ENCODE measurements at places on chromosomes 12 and 14.

DNA sequence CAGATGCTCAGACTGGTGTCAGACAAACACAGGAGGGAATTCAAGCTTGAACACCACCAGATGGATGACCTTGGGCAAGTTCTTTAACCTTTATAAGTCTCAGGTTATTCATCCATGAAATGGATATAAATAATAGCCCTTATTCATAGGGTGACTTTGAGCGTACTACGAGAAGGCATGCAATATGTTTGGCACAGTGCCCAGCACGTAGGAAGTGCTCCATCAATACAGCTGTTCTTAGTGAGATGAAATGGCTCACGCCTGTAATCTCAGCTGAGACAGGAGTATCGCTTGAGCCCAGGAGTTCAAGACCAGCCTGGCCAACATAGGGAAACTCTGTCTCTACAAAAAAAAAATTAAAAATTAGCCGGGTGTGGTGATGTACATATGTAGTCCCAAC is 84.8 kb upstream of the FICD start:
- no peak for DNase-seq
- H3K36me3 ChIP-seq: no peaks in the 10 kb centered on the region
- H3K27me3 ChIP-seq: no peaks in the 10 kb centered on the region
- no peaks in the 10 kb centered on the region for H3K4me1 ChIP-seq
- no peak overlapping the region for H3K4me3 ChIP-seq

- no peaks in the 10 kb centered on the region for H3K4me1 ChIP-seq
- no peak for DNase-seq
- H3K4me3 ChIP-seq: no peak overlapping the region
- no peak overlapping the region for H3K27ac ChIP-seq
- no peaks in the 10 kb centered on the region for H3K36me3 ChIP-seq
- no peaks in the 10 kb centered on the region for H3K27me3 ChIP-seq
These were observed 7.6 kb downstream of the GCH1 start for GRCh38 chr14:54894995-54895394.

- no peak for DNase-seq
- no peaks in the 10 kb centered on the region for H3K27me3 ChIP-seq
- no peak overlapping the region for H3K27ac ChIP-seq
- no peaks in the 10 kb centered on the region for H3K36me3 ChIP-seq
- H3K4me3 ChIP-seq: no peak overlapping the region
These were observed 36.4 kb upstream of the BCL2L14 start for GRCh38 chr12:12034344-12034743.

- H3K36me3 ChIP-seq: no peaks in the 10 kb centered on the region
- H3K27ac ChIP-seq: no peak overlapping the region
- H3K4me1 ChIP-seq: no peaks in the 10 kb centered on the region
- no peak for DNase-seq
These were observed 788.6 kb upstream of the NOVA1 start for GRCh38 chr14:27386391-27386790.

GRCh38 chr14:74610866-74611649 is 979 bp downstream of the LTBP2 start:
- peaks cover 22% of the 10 kb centered on the region for H3K27me3 ChIP-seq
- no peak overlapping the region for H3K4me3 ChIP-seq
- no peak for DNase-seq
- no peaks in the 10 kb centered on the region for H3K36me3 ChIP-seq
- no peaks in the 10 kb centered on the region for H3K4me1 ChIP-seq

- no peaks in the 10 kb centered on the region for H3K36me3 ChIP-seq
- no peak overlapping the region for H3K4me3 ChIP-seq
- H3K27ac ChIP-seq: no peak overlapping the region
- no peaks in the 10 kb centered on the region for H3K27me3 ChIP-seq
- no peak for DNase-seq
- no peaks in the 10 kb centered on the region for H3K4me1 ChIP-seq
These were observed 169.7 kb upstream of the NUDT4 start for GRCh38 chr12:93208011-93208410.

DNA sequence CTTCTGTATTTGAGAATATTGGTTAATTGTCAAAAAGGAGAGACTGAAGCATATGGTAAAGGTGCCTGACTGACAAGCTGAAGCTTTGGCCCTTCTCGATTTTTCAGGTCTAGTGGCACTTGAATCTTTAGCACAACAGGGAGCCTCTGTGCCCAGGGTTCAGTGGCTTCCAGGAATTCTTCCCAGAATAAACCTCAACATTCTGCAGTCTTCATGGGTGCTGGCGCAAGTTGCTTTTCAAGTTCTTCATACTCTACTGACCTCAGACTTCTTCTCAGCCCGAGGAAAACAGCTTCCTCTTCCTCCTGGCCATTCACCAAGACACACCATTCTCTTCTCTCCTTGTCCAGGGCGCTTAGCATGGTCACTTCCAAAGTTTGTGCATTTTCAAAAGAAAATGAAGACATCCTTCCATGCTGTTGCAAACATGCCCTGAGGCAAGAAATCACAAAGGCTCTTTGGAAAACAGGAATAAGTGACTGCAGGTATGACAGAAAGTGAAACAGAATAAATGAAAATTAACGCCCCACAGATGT is 89.9 kb downstream of the MGST1 start:
- H3K4me1 ChIP-seq: no peaks in the 10 kb centered on the region
- no peaks in the 10 kb centered on the region for H3K36me3 ChIP-seq
- no peaks in the 10 kb centered on the region for H3K27me3 ChIP-seq
- DNase-seq: no peak
- H3K27ac ChIP-seq: no peak overlapping the region

DNA sequence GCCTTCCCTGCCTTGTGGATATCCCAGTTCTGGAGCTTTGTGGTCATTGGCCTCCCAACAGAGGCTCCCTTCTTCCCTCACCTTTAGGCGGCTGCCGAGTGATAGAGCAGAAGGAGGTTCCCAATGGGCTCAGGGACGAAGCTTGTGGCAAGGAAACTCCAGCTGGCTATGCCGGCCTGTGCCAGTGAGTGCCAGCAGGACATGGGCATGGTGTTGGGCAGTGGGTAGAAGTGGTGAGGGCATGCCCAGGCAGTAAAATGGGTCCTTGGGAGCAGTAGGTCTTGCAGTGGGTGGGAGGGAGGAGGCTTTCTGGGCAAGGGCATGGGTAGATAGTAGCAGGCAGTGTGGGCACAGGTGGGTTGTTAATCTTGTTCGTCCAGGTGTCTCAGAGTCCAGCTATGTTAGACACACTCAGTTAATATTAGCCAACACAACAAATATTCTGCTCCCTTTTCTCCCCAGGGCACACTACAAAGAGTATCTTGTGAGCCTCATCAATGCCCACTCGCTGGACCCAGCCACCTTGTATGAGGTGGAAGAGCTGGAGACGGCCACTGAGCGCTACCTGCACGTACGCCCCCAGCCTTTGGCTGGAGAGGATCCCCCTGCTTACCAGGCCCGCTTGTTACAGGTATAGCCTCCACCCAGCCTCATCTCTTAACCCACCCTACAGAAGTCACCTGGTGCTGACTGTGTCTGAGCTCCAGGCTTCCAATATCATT is 1.1 kb upstream of the IRF9 start:
- peak overlapping the region; percentile 75 for H3K27ac ChIP-seq
- H3K36me3 ChIP-seq: no peaks in the 10 kb centered on the region
- H3K27me3 ChIP-seq: no peaks in the 10 kb centered on the region
- H3K4me1 ChIP-seq: peaks cover 16% of the 10 kb centered on the region
- no peak overlapping the region for H3K4me3 ChIP-seq

GRCh38 chr12:57765003-57765697 is 1.7 kb downstream of the CYP27B1 start:
- H3K27ac ChIP-seq: no peak overlapping the region
- peak overlapping the region; percentile 45 for H3K4me3 ChIP-seq
- H3K36me3 ChIP-seq: no peaks in the 10 kb centered on the region
- peak; percentile 50 for DNase-seq
- H3K27me3 ChIP-seq: peaks cover 53% of the 10 kb centered on the region

- no peak overlapping the region for H3K4me3 ChIP-seq
- H3K27ac ChIP-seq: no peak overlapping the region
- H3K4me1 ChIP-seq: peaks cover 11% of the 10 kb centered on the region
- no peaks in the 10 kb centered on the region for H3K27me3 ChIP-seq
These were observed 289.5 kb upstream of the RGS6 start for GRCh38 chr14:71642715-71643114.

- no peaks in the 10 kb centered on the region for H3K27me3 ChIP-seq
- no peak overlapping the region for H3K4me3 ChIP-seq
- no peaks in the 10 kb centered on the region for H3K4me1 ChIP-seq
- H3K27ac ChIP-seq: no peak overlapping the region
- DNase-seq: no peak
- H3K36me3 ChIP-seq: no peaks in the 10 kb centered on the region
These were observed 234.4 kb upstream of the FKBP4 start for GRCh38 chr12:2560356-2560755.

- H3K4me3 ChIP-seq: no peak overlapping the region
- H3K27ac ChIP-seq: no peak overlapping the region
- H3K36me3 ChIP-seq: no peaks in the 10 kb centered on the region
- H3K27me3 ChIP-seq: no peaks in the 10 kb centered on the region
- no peak for DNase-seq
These were observed 199.4 kb upstream of the RTL1 start for GRCh38 chr14:101102875-101103274.

DNA sequence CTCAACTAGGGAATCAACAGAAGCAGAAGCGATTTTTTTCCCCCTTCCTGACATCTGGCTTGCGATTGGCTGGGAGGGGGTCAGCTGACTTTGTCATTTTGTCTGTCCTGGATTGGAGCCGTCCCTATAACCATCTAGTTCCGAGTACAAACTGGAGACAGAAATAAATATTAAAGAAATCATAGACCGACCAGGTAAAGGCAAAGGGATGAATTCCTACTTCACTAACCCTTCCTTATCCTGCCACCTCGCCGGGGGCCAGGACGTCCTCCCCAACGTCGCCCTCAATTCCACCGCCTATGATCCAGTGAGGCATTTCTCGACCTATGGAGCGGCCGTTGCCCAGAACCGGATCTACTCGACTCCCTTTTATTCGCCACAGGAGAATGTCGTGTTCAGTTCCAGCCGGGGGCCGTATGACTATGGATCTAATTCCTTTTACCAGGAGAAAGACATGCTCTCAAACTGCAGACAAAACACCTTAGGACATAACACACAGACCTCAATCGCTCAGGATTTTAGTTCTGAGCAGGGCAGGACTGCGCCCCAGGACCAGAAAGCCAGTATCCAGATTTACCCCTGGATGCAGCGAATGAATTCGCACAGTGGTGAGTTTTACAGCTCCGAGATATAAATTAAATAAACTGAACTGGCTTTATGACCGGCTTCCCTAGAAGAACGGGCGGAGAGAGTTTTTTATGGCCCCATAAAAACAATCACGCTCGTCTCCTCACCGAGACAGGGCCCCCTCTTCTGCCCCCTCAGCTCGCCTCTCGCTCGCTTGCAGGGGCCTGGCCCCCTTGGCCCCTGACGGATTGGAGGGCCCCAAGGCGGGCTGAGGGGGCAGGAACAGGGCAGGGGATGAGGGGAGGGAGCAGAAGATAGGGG is at the start of gene HOXC6:
TSS of gene HOXC6 (plus strand) at position 127 of the 888 bp plus-strand sequence. CDS start at position 209, 82 bp downstream.
- no peaks in the 10 kb centered on the region for H3K36me3 ChIP-seq
- H3K4me1 ChIP-seq: peaks cover 48% of the 10 kb centered on the region
- peaks cover 81% of the 10 kb centered on the region for H3K27me3 ChIP-seq
- H3K4me3 ChIP-seq: no peak within 1 kb of the TSS
- peak within 1 kb of the TSS; percentile 59 for H3K27ac ChIP-seq

GRCh38 chr12:69886109-69886508 is 61.1 kb downstream of the MYRFL start:
- no peaks in the 10 kb centered on the region for H3K36me3 ChIP-seq
- no peaks in the 10 kb centered on the region for H3K4me1 ChIP-seq
- H3K4me3 ChIP-seq: no peak overlapping the region
- H3K27ac ChIP-seq: no peak overlapping the region
- H3K27me3 ChIP-seq: no peaks in the 10 kb centered on the region
- no peak for DNase-seq
